M059J (cell line): ENCODE measurements at places on chromosomes 2 and 18.

DNA sequence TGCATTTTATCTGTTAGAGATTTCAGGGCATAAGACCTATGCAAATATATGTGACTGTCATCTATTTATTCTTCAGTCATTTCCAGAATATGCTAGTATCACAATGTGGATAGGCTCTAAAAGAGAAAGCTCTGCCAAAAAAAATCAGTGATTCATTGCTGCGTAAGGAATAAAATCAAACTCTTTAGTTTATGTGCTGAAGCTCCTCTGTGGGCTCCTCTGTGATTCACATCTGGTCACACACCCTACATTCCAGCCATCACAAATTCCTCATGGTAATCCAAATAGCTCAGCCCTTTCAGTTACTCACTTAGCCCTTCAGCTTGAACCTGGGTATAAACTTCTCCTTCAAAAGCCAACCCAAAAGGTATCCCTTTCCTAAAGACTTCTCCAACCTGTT, 21.4 kb downstream of the DLGAP1 start:
- no peak for DNase-seq

DNA sequence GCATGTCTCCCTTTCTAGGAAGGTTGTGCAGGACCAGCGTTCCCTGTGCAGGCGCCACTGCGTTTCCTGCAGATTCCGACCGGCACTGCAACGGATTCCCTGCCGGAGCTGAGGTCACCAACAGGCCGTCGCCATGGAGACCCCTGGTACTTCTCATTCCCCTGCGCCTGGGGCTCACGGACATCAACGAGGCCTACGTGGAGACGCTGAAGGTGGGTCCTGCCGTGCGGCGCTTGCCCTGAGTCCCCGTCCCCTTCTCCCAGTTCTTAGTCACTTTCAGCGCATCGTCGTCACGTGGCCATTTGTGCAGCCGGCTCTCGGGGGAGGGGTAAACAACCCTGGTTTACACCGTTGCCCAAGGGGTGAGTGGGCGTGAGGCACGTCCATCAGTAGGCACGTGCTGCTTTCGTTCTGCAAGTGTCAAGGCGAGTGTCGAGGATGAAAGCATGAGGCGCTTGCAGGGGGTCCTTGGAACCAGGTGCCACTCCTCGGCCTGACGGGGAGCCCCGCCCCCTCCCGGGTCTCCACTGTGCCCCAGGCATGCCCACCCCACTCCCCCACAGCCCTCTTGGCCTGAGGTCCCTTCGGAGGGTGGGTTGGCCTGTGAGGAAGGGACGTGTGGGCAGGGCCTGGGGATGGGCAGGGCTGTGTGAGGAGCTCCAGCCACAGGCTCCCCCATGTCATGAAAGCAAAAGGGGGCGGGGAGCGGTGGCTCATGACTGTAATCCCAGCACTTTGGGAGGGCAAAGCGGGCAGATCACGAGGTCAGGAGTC, 19.8 kb downstream of the DTYMK start:
- DNase-seq = no peak

DNA sequence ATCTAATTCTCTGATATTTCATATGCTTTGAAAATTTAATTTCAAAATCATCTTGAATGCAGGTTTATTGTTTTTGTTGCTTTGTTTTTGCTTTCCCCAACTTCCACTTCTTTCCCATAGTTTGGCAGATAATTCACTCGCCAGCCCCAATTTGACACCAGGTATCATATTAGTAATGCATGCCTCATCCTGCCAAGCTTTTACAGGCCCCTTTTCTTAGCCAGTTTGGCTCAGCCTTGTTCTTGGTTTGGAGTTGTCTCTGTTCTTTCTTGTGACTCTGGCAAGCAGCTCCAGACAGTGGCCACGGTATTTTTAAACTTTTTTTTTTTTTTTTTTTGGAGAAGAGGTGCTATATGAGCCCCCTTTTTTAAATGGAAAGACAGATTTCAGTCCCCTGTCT, 65.3 kb downstream of the PMS1 start:
- no peak for DNase-seq

GRCh38 chr2:227152093-227152766, 11.8 kb downstream of the COL4A4 start:
- no peak for DNase-seq
